Stomach (tissue), 19 donors: ENCODE measurements at places on chromosomes 5 and 9. TPM values are rescaled to one million over a fixed set of nuclear protein-coding genes. Genes with fewer than 3 reads are reported as not detected.
A peak's percentile ranks its signal among the peaks of the same experiment; 100 is the strongest.

DNA sequence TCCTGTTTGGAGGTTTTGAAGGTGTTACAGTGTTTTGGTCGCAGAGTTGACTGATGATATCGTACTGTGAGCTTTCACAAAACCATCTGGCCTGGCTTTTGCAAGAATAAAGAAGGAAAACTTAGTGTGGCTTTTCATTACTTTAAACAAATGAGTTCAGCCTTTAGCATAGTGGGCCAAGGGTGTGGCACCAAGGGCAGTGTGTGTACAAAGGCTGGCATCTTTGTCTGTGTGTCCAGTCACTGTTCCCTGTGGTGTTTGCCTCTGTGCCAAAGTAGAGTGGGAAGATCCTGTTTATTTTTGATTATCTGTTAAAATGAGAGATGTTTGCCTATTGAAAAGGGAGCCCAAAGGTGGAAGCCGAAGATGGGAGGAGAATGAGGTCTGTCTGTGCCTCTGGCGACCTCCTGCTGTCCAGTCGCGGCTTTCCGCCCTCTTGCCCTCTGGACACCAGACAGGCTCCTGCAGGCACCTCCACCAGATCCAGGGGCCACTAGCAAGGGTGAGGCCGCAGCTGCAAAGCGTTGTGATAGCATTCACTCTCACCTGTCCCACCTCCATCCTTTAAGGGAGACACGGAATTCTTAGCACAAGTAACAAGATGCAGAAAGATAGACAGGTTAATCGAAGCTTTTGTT, 113.7 kb downstream of the TRIO start:
- DNase-seq = no peak
- H3K27me3 ChIP-seq = no peaks in the 10 kb centered on the region
- peaks cover 19% of the 10 kb centered on the region for H3K4me1 ChIP-seq
- H3K27ac ChIP-seq = no peak overlapping the region

DNA sequence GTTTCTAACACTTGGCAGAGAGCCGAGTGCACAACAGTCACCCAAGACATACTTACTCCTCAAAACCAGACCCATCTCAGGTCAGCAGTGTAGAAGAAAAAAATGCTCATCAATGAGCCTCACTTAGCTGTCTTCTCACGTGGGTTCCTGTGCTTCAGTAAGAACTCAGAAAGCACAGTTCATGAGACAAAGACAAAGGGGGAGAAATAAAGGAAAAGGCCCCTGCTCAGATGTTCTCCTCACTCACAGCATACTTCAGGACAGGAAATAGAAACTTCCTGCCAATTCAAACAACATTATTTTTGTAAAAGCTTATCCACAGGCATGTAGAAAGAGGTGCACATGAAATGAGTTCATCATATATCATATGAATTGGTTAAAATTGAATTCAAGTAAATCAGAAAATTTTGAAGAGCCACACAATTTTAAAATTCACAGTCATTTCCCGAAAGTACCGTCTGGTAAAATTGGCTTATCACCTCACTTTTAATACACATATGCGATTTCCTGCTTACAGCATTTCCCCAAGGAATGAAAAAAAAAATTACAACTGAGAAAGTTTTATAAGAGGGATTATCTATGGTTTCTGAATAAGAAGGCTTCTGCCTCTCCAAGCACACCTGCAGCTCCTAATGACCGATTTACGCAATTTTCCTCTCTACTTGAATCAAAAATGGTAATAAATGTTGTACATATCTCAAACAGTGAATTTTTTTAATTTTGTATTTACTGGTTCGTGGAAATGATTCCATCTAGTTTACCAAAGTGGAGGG, 328.3 kb downstream of the TMEM167A start:
- no peaks in the 10 kb centered on the region for H3K27me3 ChIP-seq
- H3K36me3 ChIP-seq = no peaks in the 10 kb centered on the region
- DNase-seq = no peak
- no peak overlapping the region for H3K27ac ChIP-seq
- peaks cover 6% of the 10 kb centered on the region for H3K4me1 ChIP-seq

- DNase-seq = no peak
- peaks cover 17% of the 10 kb centered on the region for H3K27me3 ChIP-seq
- no peak overlapping the region for H3K4me3 ChIP-seq
- H3K4me1 ChIP-seq = no peaks in the 10 kb centered on the region
- H3K27ac ChIP-seq = no peak overlapping the region
Measured at GRCh38 chr9:34796924-34797323, 87.0 kb upstream of the CCL21 start.

- H3K27ac ChIP-seq = peak overlapping the region; percentile 95
- H3K4me3 ChIP-seq = peak overlapping the region; percentile 90
- H3K27me3 ChIP-seq = no peaks in the 10 kb centered on the region
Measured at GRCh38 chr5:75054134-75054930, 2.0 kb upstream of the GCNT4 start.

DNA sequence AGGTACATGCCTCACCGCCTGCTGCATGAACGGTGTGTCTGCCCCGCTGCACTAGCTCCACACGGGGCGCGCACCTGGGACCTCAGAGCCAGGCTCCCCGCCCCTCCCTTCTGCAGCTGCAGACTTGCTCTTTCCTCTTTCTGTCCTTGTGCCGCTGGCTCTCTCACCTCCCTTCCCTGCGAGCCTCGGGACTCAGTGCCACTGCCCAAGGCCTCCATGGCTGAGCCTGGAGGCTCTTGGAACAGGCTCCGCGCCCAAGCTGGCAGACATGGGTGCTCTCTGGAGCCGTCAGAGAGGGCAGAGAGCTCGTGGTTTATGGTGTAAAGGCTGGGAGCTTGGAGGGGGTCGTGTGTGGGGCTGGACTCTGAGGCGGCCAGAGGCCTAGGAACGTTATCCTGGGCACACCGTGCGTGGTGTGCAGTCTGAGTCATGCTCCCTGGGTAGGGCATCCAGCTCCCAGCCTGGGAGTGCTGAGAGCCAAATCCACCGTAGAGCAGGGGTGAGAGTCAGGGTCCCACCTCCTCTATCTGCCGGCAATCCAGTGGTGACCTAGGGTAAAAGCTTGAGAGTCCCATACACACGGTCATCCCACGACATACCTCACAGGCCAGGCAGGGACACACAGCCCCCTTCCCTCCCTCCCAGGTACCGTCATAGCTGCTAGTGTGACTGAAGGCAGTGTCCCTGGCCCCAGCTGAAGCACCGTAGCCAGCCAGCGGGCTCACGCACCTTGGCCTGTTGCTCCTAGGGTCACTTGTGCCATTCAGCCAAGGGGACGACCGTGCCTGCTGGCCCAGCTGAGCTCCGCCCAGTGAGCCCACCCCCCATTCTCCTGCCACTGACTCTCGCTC, 22.4 kb downstream of the GOLGA2 start:
- no peak overlapping the region for H3K27ac ChIP-seq
- H3K4me3 ChIP-seq = no peak overlapping the region
- DNase-seq = no peak
- peaks cover 23% of the 10 kb centered on the region for H3K27me3 ChIP-seq
- peaks cover 29% of the 10 kb centered on the region for H3K36me3 ChIP-seq
- peaks cover 19% of the 10 kb centered on the region for H3K4me1 ChIP-seq

DNA sequence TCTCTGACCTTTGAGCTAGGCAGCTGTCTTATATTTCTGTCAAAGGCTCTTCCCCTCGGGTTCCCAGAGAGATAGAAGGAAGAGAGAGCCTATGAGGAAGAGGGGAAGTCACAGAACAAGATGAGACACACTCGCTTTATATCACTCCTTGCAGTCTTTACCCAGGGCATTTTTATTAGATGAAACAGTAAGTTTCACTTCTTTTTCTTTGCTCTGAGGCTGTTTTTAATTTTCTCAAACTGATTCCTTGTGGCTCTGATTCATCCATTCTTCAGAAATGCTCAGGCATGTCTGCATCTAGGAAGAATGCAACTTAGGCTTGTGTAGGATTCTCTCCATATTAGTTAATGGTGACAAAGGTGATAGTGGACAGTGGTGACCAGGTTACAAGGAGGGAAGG, 132.9 kb upstream of the CHD1 start:
- no peaks in the 10 kb centered on the region for H3K36me3 ChIP-seq
- H3K4me3 ChIP-seq = no peak overlapping the region
- H3K4me1 ChIP-seq = no peaks in the 10 kb centered on the region
- no peak overlapping the region for H3K27ac ChIP-seq

- no peak overlapping the region for H3K27ac ChIP-seq
- no peaks in the 10 kb centered on the region for H3K4me1 ChIP-seq
- no peaks in the 10 kb centered on the region for H3K36me3 ChIP-seq
- no peak for DNase-seq
Measured at GRCh38 chr9:277601-278295, 63.1 kb downstream of the DOCK8 start.

DNA sequence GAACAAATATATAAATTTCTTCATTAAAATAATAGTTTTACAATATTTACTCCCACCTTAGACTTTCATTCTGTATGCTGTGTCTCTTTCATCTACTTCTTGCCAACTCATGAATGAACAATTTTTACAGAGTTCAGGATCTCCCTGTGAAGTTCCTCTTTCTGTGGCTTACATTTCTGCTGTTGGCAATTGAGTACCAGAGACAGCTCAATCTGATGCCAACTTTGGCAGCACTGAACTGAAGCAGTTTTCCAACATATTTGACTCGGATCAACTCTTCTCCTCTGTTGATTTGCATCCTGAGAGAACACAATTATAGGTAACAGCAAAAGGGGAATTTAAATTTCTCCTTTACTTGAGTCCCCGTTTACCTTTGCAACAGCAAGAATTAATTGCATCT, 1262.2 kb downstream of the EFNA5 start:
- no peaks in the 10 kb centered on the region for H3K27me3 ChIP-seq
- no peak for DNase-seq
- no peaks in the 10 kb centered on the region for H3K36me3 ChIP-seq

GRCh38 chr9:77417566-77417965, 230.6 kb downstream of the GNA14 start:
- H3K27ac ChIP-seq = peak overlapping the region; percentile 36
- H3K36me3 ChIP-seq = no peaks in the 10 kb centered on the region
- no peaks in the 10 kb centered on the region for H3K4me1 ChIP-seq
- H3K4me3 ChIP-seq = no peak overlapping the region

DNA sequence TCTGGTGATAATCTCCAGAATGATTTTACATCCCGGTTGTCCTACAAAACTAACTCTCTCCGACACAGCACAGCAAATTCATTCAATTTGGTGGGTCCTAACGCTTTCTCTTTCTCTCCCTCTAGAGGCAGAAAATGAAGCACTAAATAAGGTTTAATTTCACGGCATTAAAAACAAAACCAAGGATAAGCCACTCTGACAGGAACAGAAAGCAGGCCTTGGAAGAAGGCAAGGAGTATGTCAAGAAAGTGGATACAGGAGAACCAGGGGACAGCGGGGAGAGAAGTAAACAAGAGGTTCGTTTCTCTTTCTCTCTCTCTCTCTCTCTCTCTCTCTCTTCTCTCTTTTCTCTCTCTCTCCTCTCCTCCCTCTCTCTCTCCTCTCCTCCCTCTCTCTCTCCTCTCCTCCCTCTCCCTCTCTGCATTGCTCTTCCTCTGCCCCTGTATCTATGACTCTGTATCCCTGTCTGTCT, 49.8 kb downstream of the EBF1 start:
- H3K27ac ChIP-seq = peak overlapping the region; percentile 77
- H3K4me3 ChIP-seq = peak overlapping the region; percentile 12

- no peak overlapping the region for H3K27ac ChIP-seq
- no peak for DNase-seq
- H3K4me3 ChIP-seq = no peak overlapping the region
- no peaks in the 10 kb centered on the region for H3K27me3 ChIP-seq
Measured at GRCh38 chr5:158812408-158812807, 287.3 kb downstream of the EBF1 start.

- H3K4me3 ChIP-seq = no peak overlapping the region
- H3K27me3 ChIP-seq = no peaks in the 10 kb centered on the region
- no peak for DNase-seq
- no peaks in the 10 kb centered on the region for H3K4me1 ChIP-seq
Measured at GRCh38 chr5:115575167-115576070, 26.9 kb downstream of the TICAM2 start.

DNA sequence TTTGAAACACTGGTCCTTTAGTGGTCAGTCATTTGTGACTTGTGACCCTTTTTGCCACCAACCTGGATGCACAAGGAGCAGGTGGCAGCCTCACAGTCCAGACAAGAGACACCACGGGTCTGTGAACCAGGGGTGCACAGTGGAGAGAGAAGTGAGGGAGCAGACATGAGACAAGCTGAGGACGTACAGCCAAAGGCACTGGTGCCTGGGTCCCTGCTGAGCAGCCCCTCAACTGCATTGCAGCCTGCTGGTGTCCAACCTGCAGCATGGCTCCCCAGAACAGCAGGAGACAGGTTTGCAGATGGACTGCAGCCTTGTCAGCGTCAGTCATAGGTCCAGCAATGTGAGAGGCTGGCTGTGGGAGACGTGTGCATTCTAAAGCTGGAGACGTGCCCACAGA, 124.2 kb upstream of the FSTL4 start:
- no peak overlapping the region for H3K27ac ChIP-seq
- no peaks in the 10 kb centered on the region for H3K27me3 ChIP-seq
- H3K4me1 ChIP-seq = no peaks in the 10 kb centered on the region
- H3K36me3 ChIP-seq = no peaks in the 10 kb centered on the region
- no peak for DNase-seq
- H3K4me3 ChIP-seq = no peak overlapping the region

GRCh38 chr9:2729721-2730120, 12.4 kb downstream of the KCNV2 start:
- H3K36me3 ChIP-seq = no peaks in the 10 kb centered on the region
- no peaks in the 10 kb centered on the region for H3K4me1 ChIP-seq
- H3K27ac ChIP-seq = no peak overlapping the region
- no peak overlapping the region for H3K4me3 ChIP-seq
- DNase-seq = peak; percentile 51
- no peaks in the 10 kb centered on the region for H3K27me3 ChIP-seq

GRCh38 chr5:178131446-178131996, 707 bp downstream of the RMND5B start:
- no peaks in the 10 kb centered on the region for H3K27me3 ChIP-seq
- H3K27ac ChIP-seq = peak overlapping the region; percentile 90
- H3K4me3 ChIP-seq = peak overlapping the region; percentile 73

DNA sequence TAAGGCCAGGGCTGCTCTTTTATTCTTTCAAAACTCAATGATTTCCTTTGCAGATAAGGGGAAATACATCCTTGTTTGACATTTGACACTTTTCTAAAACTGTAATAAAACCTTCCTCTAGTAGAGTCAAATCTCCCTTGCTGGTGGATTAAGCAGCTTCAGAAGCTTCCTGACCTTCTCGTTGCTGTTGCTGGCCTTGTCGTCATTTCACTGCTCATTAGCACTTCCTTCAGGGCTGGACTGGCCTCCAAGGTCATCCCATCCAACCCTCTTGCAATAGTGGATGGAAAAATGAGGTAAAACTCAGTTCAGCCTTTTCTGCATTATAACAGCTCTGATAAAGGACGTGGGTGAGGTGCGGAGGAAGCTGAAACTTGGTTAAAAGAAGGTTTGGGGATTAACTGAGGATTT, 1.1 kb upstream of the ADAMTSL1 start:
- no peak overlapping the region for H3K4me3 ChIP-seq
- H3K27me3 ChIP-seq = no peaks in the 10 kb centered on the region
- DNase-seq = no peak
- no peaks in the 10 kb centered on the region for H3K36me3 ChIP-seq

GRCh38 chr5:52906343-52906742, 82.8 kb upstream of the ITGA2 start:
- no peaks in the 10 kb centered on the region for H3K4me1 ChIP-seq
- H3K36me3 ChIP-seq = no peaks in the 10 kb centered on the region
- DNase-seq = no peak
- no peak overlapping the region for H3K27ac ChIP-seq

GKAP1 gene
- 32.7 TPM for total RNA-seq

ARHGEF37 gene
- total RNA-seq = 64.2 TPM

HBEGF gene
- total RNA-seq = 31.8 TPM

LRRC70 gene
- not detected for total RNA-seq

FOXD4L6 gene
- total RNA-seq = not detected

TMEM171 gene
- 1.2 TPM for total RNA-seq

ELOVL7 gene
- total RNA-seq = 3.3 TPM
